NCI-H2107 (cell line): ENCODE measurements at places on chromosomes 5 and 9.

- DNase-seq, result no peak
These were observed 162.7 kb downstream of the MACROH2A1 start for GRCh38 chr5:135236228-135236907.

- no peak for DNase-seq
These were observed 72.3 kb downstream of the PAX5 start for GRCh38 chr9:36961561-36962325.

DNA sequence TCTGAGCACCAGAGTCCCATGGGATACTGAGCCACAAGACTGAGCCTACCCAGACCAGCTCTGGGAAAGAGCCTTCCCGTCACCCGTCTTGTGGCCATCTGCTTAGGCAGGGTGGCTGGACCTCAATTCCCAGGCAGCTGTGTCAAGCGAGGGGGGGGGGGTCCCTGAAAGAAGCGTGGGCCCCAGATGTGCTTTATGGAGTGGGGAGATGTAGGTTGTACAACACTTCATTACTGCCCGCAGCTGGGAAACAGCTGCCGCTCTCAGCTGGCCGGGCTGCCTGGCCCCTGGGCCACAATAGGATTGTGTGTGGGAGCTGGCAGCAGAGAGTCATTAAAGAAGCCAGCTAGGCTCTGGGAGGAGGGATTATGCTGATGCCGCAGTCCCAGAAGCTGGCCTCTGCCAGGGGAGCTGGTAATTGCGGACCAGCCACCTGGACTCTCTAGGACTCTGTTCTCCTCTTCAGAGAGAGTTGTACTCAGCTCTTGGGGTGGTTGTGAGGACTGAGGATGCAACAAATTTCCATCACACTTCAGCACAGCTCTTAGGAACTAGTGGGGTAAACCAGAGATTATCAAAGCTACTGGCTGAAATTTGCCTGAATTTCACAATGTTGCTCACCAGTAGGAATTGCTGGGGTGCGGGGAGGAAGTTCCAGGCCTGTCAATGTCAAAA lies 145.4 kb downstream of the GADD45G start:
- no peak for DNase-seq

- DNase-seq, result no peak
These were observed 5.5 kb upstream of the MRPS2 start for GRCh38 chr9:135494791-135495559.

- DNase-seq, result no peak
These were observed 13.1 kb downstream of the PROP1 start for GRCh38 chr5:177982956-177983355.

- no peak for DNase-seq
These were observed 103.7 kb downstream of the CEMIP2 start for GRCh38 chr9:71664566-71664965.

DNA sequence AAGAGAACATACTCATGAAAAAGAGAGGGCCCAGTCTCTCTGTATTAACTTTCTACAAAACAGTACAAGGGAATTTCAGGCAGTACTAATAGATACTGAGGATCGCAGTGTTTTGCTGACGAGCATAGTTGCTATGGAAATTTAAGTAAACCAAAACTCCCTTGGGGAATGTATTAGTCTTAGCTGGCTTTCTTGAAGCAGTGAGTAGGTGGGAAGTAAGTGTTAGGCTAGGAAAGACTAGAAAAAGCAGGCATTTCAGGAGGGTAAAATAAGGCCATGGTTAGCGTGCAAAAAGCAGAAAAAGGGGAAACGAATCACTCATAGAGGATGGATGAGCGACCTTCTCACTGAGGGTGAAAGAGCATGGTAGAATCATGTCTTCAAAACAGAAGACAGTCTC lies 84.3 kb upstream of the ACTBL2 start:
- no peak for DNase-seq

GRCh38 chr5:36366883-36367282 lies 65.2 kb upstream of the RANBP3L start:
- DNase-seq, result no peak

- no peak for DNase-seq
These were observed 67.2 kb upstream of the TLE1 start for GRCh38 chr9:81756561-81756960.

DNA sequence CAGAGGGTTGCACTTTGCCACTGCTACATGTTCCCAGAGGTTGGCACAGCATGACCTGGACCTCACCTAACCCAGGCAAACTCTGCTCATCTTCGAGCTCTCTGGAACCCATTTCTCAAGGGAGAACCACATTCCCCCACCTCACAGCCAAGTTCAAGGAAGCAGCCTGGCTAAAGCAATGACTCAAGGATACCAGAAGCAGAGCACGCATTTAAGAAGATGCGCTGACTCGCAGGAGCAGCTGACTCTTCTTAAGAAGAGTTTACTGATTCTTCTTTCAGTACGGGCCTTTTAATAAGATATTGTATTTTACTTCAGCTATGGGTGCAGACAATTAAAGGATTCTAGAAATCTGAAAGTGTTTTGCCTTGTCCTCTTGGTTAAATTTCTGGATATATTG lies 4.1 kb upstream of the SEMA5A start:
- no peak for DNase-seq

- no peak for DNase-seq
These were observed 9.5 kb downstream of the CEP78 start for GRCh38 chr9:78245401-78245800.

DNA sequence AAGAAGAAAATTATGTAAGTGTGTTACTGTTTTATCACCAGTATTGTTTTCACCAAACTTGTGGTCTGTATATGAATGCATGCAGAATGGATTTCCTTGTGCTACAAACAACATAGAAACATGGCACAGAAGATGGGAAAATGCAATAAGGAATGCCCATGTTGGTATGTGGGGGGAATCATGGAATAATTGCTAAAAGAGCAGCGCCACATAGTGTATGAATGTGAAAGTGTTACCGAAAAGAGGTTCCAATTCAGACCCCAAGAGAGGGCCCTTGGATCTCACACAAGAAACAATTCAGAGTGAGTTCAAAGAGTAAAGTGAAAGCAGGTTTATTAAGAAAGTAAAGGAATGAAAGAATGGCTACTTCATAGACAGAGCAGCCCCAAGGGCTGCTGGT lies 26.4 kb upstream of the TYRP1 start:
- DNase-seq, result no peak

GRCh38 chr9:116843863-116844620 lies 156.9 kb downstream of the TRIM32 start:
- DNase-seq, result no peak

DNA sequence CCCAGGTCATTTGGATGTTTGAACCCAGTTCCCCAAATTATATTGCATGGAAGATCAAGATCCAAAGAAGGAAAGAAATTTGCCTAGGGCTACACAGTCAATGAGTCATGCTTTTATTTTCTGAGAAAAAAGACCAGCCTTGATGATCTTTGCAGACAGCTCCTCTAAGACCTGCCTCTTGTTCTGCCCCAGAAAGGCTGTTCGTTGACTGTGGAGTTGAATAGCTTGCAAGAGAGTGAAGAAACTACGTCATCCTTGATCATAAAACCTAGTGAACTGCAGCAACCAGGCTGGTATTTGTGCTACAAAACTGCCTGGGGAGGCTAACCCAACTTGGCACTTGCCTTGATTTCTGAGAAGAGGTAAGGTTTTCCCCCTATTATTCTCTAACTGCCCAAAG lies 263.9 kb downstream of the PAPPA start:
- no peak for DNase-seq

DNA sequence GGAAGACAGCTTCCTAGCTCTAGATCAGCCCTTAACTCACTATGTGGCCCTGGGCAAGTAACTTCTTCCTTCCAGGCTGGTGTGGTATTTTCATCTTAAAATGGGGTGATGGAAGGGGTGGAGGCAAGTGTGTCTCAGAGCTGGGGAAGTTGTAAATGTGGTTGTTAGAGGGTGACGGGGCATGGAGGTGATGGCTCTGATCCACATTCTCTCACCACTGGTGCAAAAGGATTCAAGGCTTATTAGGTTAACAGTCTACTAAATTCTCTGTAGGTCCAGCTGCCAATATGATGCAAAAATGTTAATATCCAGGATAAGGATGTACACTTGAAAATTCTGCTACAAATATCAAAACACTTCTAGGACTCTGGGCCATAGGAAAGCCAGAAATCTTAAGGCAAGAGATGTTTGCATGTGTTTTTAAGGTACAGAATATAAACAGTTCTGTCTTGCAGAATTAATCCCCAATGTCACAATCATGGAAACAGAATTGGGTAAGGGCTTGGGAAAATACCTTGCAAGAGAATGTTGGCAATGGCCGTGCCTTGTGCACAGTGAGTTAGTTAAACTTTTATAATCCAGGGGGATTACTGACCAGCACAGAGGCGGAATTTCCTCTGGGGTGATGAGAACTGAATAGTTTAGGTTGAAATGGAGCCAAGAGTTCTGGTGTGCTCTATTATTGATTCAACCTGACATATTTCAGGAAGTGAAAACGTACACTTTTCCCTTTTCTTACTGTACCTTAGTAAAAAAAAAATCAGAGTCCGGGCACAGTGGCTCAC lies 19.8 kb downstream of the TNFSF15 start:
- no peak for DNase-seq

- DNase-seq, result peak; percentile 48
These were observed at the start of gene CORO2A for GRCh38 chr9:98192503-98193335. CORO2A (minus strand) TSS chr9:98192637; CDS start chr9:98157660, 34,977 bp downstream.

GRCh38 chr5:36359267-36359666 lies 57.6 kb upstream of the RANBP3L start:
- no peak for DNase-seq

- no peak for DNase-seq
These were observed 44.8 kb downstream of the PRRC1 start for GRCh38 chr5:127562252-127562651.

- DNase-seq, result no peak
These were observed 169.5 kb downstream of the PTPRD start for GRCh38 chr9:10443181-10443867.

- no peak for DNase-seq
These were observed 35.8 kb upstream of the MEGF10 start for GRCh38 chr5:127254729-127255284.

- no peak for DNase-seq
These were observed 27.9 kb downstream of the ANXA1 start for GRCh38 chr9:73179589-73179988.

DNA sequence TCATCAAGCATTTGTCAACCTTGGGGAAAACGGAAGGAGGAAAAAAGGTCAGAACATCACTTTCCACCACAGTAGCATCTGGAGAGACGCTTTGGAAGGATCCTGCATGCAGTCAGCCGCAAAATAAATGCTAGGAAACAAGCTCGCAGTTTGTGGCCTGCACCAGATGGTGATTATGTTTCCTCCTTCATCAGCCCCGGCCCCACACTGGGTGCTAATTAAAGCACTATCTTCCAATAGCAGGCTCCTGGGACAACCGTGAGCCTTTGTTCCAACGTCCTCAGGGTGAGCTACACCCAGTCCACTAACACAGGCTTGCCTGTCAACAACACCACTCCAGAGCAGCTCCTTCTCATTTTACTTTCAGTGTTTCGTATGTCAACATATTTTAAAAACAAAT lies 64.0 kb downstream of the RNF130 start:
- peak; percentile 31 for DNase-seq

- DNase-seq, result no peak
These were observed 356.5 kb downstream of the CCDC171 start for GRCh38 chr9:15909297-15909696.

DNA sequence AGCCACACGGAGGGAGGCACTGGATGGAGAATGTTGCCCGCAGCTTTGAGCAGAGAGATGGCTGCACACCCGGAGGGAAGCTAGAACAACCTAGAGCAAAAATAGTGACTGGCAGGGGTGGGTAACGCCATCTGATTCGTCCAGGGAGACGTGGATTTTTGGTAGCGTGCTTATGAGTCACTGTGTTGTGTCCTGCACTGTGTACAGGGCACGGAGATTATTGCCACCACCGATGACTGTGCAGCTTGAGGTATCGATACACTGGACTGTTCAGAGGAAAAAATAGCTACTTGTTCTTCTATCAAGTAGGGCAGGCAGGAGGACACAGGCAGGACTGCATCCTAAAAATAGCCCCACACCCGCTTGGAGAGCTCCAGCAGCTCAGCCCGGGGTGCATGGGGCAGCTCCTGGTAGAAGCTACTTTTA lies 6.0 kb downstream of the UBE2QL1 start:
- DNase-seq, result no peak

DNA sequence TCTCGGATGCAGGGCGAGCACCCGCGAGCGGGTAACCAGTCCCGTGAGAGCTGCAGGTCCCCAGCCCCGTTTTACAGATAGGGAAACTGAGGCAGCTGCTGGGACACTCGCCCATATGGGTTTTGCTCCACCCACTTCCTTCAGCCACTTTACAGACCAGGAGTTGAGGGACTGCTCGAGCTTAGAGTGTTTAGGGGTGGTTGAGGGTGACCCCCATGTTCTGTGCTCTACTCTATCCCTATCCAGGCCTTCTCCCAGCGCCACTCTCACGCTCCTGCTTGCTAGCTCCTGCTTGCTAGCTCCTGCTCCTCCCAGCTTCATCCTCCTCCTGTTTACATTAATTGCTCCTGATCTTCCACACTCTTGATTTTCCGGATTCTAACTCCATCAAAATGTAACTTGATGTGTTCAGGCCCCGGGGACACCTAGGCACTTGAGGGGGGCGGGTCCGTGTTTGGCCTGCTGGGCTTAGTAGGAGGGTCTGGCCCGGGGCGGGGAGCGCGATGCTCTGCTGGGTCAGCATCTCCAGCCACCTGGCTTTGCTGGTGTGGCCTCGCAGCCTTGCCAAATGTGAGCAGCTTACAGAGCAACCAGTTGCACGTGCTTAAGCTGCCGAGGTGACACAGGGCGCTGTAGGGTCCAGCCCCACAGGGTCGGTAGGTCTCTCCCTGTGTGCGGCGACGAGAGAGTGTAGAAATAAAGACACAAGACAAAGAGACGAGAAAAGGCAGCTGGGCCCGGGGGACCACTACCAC lies 1.5 kb upstream of the PTGES2 start:
- no peak for DNase-seq

DNA sequence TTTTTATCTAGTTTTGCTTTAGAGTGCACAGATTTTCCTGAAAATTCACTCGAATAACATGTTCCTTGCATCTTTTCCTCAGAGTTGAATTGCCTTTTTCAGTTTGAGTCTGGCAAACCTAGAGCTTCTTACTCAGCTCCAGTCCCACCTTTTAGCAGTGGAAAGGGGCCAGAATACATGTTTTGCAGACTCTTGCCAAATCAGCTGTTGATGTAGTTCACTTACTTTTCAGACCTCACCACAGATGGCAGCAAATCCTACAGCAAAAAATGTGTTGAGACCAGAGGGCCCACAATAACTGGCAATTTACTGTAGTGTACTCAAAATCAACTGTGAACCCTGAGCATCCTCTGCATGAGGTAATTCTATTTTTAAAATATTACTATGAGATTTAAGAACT lies 545.2 kb upstream of the ACO1 start:
- no peak for DNase-seq

- DNase-seq, result no peak
These were observed 45.6 kb downstream of the NKD2 start for GRCh38 chr5:1054018-1054798.

DNA sequence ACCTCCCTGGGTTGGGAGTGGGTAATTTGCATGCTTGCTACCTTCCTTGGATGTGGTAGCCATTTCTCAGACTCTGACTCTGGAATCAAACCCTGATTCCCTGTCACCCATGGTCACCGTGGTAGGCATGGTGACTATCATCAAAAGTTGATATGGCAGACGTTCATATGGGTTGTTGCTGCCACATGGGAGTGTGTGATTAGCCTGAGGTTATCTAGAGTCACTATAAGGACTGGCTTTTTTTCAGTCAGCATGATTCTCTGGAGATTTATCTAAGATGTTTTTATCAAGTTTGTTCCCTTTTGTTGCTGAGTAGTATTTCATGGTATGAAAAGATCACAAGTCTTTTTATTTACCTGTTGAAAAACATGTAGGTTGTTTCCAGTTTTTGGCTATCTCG lies 7.0 kb downstream of the RCL1 start:
- DNase-seq, result no peak
